ENCODE measurements at places on chromosomes 16 and 17.

GRCh38 chr17:57104461-57105175 is 19.6 kb downstream of the AKAP1 start:
- no peak for DNase-seq

- DNase-seq = no peak
Measured at GRCh38 chr16:12942861-12943260, 41.5 kb downstream of the SHISA9 start.

DNA sequence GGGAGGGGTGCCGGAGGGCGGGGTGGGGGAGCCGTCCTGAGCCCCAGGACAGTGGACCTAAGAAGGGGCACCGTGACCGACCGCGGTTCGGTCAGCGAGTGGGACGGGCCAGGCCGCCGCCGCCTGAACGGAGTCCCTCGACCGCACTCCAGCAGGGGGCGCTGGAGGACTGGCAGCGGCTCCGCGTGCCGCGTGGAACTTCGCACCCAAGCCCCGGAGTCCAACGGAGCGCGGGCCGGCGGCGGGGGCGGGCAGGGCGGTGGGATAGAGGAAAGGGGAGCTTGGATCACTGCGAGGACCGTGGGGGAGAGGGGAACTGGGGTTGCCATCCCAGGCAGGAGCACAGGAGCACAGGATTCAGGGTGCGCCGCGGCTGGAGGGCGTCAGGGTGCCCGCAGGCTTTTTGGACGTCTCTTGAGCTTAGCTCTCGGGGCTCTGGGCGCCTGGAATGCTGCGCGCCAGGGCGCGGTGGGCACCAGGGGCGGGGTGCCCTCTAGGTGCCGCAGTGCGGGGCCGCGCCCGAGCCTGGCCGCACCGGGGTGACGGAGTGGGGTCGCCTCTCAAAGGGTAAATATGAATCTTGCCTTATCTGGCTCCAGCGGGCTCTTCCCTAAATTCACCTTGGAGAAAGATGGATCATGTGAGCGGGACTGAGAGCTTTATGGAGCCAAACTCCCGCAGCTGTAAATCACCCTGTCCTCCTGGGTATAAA is 379 bp upstream of the OTOP2 start:
- peak; percentile 56 for DNase-seq

DNA sequence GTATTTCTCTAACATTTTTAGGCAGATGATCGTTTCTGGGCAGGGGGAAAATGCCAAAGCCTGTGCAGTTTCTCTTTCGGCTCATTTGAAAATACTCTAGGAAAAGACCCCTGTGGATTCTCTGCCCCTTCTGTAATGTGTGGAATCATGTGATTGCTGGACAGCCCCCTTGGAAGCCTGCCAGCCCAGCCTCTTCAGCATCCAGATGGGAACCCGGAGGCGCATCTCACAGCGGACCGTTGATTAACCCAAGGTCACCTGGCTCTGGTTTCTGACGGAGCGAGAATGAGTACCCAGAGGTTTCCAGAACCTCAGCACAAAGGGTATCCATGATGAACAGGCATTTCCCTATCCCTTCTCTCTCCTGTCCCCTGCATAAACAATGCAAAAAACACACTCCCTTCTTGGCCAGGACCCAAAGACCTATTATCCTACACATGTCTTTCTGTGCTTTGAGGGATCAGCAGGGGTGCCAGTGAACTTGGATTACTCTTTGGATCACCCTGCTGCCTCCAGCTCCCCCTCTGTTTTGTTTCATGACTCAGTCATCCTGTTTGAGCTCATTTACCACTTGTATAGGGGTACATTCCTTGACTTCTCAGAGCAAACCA is 957.1 kb upstream of the RBFOX1 start:
- no peak for DNase-seq

DNA sequence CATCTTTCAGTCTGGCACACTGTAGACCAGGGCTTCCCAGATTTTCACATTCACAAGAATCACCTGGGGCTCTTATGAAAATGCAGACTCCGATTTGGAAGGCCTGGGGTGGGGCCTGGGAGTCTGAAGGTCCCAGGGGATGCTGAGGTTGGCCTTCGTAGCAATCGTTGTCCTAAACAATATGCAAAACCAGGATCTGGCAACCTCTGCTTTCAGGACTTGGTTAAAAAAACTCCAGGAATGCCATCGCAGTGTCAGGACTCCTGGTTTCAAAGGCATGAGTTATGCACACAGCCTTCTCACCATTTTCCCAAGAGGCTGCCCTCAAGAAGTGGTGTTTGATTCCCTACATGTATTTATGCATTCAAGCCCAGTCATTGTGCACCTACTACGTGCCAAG is 6.7 kb downstream of the CLEC19A start:
- DNase-seq = no peak

DNA sequence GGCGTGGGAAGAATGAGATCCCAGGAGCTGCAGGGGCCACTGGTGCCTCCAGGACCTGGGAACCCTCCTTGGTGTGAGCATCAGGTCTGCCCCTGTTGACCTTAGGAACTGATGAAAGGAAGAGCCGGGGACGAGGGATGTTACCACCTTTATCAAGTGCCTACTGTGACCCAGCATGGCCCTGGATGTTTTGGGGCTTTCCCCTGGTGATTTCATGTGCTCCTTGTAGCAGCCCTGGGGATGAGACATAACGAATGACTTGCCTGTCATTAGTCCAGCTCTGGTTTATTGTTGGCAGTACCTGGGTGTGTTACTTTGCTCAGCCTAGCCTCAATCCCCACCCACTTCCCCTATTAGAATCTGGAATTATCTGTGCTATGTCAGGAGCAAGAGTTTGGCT is 39.9 kb downstream of the WSCD1 start:
- DNase-seq = no peak

DNA sequence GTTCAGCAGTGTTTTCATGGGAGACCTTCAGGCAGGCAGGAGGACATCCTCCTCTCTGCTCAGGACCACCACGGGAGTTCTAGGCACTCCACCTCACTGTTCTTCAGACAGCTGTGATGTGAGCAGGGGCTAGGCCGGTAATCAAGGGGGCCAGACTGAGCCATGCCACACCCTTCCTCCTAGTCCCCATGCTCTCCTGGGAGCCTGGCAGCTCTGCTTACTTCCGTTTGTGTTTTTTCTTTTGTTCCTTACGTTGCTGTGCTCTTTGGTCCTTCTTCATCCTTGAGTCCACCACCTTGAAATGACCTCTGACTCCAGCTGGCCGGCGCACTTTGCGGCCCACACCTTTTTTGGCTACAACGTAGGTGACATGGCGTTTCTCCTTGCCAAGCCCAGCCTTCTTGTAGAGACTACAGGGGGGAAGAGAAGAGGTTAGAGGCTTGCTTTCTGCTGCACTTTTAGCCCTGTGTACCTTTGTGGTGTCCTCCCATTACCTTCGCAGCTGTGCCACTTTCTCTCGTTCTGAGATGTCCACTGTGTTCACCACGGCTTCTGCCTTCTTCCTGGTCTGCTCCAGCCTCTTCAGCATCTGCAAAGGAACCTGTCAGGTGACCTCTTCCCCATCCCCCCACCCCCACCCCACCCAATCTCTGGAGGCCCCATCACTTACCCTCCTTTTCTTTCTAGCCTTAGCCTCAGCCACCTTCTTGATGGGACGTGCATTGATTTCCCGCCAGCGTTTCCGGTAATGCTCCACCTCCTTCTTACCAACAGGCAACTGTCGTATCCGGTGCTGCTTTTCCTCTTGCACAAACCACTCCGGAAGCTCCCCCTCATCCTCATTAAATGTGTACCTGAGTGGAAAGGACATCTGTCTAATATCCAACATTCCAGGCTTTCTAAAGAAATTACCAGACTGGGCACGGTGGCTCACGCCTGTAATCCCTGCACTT is 7.4 kb upstream of the PSMC5 start:
- DNase-seq = no peak

DNA sequence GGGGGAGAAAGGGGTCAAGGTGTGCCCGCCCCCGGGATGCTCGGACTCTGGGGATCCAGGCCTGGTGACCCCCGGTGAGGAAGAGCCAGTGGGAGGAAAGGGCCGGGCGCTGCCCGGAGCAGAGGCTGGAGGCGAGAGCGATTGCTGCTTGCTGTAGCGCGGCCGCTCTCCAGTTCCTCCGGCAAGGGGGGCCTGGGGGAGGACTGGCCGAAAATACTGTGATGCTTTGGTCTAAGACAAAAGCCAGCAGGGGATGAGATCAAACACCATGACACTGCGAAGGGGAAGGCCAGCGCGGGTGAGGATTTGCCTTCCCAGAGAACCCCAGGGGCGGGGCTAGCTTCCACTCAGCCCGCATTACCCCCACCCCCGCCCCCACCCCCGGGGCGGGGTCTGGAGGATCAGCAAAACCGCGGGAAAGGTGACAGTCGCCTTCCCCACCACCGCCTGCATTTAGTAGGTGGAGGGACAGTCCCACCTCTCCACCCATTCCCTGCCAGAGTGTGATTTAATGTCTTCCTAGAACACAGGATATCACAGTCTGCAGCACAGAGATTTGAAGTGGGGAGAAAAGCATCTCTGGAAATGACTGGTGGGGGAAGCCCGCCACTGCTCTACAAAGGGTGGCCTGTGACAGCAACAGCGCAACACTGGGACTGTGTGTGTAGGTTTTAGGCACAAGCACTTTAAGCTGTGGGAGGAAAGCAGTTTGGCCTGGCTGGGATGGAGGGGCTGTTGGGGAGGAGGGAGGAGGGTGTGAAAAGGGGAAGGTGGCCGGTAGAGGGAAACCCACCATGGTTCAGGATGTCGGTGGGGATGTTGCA is 25.7 kb downstream of the MRC2 start:
- no peak for DNase-seq

DNA sequence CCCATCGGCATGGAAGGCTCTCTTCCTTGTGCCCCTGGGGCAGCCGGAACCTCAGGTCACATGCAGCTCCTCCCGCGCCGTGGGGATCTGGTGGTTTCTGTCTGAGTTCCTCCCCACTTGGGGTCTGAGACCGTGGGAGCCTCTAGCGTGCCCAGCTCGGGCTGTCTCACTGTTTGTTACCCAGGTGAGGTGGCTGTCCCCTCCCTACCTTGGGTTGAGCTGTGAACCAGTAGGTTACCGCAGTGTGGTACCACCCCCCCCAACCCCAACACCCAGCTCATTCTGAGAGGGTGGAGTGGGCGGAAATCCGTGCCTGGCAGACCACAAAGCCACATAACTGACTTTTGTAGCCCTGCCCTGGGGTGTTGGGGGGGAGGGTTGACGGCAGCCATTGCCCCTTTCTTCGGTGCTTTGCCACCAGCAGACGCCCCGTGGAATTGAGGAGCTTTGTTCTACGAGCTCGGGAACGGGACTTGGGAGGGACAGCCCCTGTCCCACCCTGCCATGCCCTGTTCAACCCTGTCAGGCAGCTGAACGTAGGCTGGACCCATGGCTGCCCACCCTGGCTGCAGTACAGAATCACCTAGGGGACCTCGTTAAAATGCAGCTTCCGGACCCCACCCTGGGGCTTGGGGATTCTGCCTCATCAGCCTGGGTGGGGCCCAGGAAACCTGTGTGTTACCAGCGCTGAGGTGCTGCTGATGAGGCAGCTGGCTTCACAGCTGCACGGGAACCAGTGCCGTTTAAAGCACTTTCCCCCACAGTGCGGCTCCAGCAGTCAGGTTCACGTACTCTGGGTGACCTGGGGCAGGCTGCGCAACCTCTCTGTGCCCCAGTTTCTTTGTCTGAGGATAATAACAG is 18.5 kb downstream of the RAP1GAP2 start:
- DNase-seq = no peak

DNA sequence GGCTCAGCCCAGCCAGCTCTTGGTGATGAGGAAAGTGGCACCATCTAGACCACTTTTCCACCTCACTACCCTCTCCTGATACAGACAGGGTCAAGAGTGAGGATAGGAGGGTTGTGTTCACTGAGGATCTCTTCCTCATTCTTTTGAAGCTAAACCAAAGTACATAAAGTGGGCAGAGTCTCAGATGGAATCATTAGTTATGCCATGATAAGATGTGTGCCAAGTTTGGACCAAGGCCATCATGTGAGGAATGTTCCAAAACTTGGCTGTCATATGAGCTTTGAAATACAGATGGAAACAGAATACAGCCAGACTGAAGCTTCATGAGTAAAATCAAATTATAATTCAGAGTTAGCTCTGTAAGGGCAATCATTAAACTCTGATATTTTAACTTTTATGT is 37.2 kb downstream of the ACSM1 start:
- DNase-seq = no peak

- DNase-seq = no peak
Measured at GRCh38 chr16:82585675-82586074, 41.1 kb upstream of the CDH13 start.

DNA sequence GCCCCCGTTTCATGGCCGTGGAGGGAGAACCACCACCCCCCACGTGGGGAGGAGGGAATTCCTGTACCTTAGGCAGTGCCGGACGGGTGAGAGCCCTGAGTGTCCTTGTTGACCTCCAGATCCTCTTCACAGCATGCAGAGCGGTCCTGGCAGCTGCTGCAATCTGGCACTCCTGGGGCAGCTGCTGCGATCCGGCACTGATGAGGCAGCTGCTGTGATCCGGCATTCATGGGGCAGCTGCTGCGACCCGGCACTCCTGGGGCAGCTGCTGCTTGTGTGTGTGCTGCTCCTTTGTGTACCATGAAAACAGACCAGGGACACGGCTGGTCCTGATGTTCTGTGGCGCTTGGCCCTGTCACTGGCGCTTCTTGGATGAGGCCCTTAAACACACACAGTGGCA is 12.8 kb downstream of the ZNF778 start:
- no peak for DNase-seq

- DNase-seq = no peak
Measured at GRCh38 chr17:30211371-30211770, 24.1 kb downstream of the SLC6A4 start.

DNA sequence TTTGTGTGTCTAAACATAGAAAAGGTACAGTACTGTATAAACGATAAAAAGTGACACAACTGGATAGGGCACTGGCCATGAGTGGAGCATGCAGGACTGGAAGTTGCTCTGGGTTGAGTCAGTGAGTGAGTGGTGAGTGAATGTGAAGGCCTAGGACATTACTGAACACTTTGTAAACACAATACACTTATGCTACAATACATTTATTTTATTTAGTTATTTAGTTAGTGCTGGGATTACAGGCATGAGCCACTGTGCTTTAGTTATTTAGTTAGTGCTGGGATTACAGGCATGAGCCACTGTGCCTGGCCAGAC is 4.6 kb downstream of the CFAP20 start:
- no peak for DNase-seq

DNA sequence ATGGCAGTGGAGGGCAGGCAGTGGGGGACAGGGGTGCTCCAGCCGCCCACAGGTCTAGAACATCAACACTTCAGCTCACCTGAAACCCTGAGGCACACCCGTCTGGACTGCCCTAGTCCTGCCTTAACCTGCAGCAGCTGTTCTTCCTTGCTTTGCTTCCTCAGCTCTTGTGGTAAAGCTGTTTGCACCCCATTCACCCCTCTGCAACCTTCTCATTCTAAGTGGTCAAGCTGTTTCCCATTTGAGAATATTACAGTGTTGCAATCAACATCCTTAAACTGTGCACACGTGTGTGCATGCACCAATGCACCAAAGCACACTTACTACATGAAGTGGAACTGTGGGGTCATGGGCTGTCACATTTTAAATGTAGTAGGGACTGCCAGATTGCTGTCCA is 32.4 kb downstream of the SCNN1B start:
- no peak for DNase-seq

DNA sequence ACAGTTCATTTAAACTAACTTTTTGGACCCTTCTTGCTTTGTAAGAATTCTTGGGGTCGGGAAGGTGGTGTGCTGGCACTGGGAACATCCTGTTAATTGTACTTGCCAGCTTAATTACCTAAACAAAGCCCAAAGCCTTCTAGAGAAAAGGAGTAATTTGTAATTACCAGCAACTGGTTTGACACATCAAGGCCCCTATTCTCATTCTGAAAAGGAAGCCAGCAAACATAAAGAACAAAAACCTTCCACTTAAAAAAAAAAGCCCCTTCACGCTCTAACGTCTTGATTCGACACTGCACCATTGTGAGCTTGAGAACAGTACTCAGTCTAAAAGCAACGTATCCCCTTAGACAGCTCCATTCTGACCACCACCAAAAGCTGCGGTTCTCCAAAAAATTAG is 74.7 kb upstream of the RPH3AL start:
- DNase-seq = no peak
